ENCODE measurements at places on chromosomes 16 and 17.

DNA sequence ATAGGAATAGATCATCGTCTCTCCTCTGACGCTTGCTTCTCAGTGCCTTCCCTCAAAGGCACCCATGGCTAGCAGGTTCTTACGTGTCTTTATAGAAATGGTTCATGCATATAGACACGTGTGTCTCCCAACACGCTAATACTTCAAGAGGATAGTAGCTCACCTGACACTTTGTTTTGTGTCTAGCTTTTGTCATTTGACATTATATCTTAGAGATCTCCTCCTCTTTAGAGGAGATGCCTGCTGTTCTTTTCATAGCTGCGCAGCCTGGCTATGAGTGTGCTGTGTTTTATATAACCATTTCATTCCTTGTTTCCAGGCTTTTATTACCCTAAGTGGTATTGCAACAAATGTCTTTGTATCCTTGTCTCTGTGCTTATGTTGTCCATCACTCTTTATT is 411.7 kb downstream of the CPPED1 start:
- no peak for DNase-seq

GRCh38 chr17:51398128-51398525 is 137.8 kb downstream of the UTP18 start:
- DNase-seq = no peak

DNA sequence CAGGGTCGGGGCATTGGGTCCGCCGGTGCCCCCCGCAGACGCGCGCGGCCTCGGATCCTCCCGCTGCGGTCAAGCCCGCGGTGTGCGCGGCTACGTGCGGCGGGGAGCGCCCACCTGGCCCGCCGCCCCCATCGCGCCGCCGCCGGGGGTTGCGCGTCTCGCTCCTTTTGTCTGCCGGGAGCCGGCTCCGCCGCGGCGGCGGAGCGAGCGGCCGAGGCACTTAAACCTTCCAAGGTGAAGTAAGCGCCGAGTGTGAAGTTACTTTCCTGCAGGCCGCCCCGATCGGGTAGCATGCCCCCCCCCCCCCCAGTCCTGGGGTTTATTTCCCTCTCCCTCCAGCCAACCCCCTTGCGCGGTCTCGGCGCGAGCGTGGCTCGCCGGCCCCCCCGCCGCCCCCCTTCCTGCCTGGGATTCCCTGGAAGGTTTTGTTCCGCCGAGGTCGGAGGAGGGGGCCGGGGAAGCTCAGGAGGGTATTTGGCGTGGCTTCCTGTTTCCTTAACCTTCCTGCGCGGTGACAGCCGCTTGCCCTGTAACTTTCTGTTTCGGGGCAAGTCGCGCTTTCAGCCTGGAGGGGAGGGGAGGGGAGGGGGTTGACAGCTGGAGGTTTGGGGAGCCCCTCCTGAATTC is 56.6 kb upstream of the GSE1 start:
- no peak for DNase-seq

DNA sequence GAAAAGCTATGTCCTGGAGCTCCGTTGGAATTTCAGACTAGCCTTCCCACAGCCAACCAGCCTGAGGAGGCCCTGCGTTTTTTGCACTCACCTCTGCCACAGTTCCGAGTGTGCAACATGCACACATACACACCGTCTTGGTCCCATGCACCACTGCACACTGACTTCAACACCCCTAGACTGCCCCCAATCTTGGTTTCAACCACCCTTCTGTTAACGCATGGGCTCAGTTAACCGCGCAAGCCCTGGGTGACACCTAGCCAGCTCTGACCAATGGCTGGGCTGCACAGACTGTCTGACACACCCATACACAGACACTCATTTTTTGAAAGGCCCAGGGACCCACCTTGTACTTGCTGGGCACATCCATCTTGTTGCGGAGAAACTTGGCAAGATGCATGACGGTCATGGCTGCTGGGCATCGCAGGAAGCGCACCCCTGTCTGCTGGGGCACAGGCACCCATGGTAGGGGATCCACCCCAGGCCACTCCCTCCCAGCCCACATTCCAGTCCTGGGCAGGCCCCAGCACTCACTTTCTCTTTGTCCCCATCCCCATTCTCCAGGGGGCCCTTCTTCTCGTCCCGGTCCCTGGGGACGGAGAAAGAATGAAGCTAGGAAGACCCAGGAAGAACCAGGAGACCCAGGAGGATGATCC is 8.0 kb downstream of the CISD3 start:
- no peak for DNase-seq

DNA sequence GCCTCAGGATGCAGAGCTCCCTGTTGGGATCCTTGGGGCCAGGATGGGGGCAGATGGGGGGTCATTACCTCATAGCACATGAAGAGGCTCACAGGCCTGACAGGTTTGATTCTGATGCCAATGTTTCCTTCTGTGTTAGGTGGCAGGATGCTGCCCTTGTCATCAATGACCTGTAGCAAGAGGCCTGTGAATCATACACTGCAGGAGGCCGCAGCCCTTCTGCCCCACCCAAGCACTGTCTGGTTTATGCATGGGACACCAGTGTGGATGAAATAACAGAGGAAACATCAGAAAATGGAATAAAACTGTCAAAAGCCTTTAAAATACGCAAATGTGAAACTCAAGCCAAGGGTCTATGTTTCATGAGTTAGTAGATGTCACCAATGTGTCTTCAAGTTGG is 60.5 kb upstream of the ACSM2B start:
- no peak for DNase-seq

DNA sequence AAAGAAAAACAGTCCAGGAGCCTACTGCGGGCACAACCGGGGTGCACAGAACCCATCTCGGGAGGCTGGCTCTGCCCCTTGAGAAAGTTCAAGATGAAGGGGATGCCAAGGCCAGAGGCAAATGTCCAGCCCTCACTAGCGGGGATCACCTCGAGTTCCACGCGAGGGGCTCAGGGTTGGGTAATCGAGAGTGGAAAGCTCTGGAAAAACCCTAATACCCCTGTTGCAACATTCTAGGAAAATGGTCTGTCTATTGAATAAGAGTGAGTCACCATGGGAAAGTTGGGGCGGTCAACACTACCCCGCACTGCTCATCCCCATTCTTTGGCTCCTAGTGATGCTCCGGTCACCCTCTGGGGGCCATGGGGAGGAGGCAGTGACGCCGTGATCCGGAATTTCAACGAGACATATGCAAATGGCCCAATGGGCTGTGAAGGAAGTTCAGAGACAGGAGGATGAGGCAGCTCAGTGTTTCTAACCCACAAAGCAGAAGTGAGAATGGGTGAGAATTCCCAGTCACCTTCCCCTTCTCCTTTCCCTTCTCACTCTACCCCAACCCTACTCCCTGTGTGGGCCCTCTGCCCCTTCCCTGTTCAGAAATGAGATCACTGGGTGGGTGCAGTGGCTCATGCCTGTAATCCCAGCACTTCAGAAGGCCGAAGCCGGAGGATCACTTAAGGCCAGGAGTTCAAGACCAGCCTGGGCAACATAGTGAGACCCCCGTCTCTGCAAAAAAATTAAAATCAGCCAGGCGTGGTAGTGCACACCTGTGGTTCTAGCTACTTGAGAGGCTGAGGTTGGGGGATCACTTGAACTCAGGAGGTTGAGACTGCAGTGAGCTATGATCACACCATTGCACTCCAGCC is 22.4 kb downstream of the SOCS3 start:
- DNase-seq = no peak

DNA sequence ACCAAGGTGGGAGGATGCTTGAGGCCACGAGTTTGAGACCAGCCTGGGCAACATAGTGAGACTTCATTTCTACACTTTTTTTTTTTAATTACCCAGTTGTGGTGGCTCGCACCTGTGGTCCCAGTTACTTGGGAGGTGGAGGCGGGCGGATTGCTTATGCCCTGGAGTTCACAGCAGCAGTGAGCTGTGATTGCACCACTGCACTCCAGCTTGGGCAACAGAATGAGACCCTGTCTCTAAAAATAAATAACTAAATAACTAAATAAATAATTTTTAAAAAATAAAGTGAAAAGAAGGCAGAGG is 9.3 kb downstream of the DNAI2 start:
- no peak for DNase-seq
